ENCODE measurements at places on chromosomes 1 and 21.

DNA sequence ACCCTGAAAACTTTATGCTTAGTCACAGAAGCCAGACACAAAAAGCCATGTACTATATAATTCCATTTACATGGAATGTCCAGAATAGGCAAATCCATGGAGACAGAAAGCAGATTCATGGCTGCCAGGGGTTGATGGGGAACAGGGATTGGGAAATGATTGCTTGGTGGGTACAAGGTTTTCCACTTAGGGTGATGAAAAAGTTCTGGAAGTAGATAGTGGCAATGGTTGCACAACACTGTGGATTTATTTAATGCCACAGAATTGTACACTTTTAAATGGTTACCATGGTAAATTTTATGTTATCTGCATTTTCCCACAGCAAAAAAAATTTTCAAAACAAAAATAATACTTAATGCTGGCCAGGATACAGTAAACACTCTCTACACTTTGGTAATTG, 40.6 kb downstream of the ENAH start:
- no peak for DNase-seq

GRCh38 chr1:147527941-147528936, 13.1 kb upstream of the BCL9 start:
- no peak for DNase-seq

DNA sequence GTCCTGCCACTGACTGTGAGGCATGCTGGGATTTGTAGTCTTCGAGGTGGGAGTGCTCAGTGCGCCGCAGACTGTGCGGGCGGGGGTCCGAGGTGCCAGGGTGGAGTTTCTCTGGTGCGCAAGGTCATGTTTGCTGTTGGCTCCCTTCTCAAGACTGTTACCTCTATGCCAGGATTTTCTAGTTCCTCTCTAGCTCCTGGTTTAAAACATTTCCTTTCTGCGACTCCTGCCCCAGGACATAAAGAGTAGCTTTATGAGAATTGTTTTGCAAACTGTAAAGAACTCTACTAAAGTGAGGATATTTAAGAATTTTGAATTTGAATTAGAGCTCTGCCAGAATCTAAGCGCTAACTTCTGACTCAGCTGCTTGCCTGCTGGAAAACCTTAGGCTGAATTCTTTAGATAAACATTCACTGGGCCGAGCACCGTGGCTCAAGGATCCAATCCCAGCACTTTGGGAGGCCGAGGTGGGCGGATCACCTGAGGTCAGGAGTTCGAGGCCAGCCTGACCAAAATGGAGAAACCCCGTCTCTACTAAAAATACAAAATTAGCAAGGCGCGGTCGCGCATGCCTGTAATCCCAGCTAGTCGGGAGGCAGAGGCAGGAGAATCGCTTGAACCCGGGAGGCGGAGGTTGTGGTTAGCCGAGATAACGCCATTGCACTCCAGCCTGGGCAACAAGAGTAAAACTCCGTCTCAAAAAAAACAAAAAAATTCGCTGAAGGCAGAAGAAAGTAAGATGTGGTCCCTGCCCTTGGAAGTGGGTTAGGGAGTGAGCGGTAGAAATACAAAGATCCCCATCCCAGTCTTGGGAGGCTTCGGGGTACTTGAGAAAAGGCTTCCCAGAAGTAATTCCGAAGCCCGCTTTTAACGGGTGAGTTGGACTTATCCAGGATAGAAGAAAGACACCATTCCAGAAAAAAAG, 992 bp upstream of the USP48 start:
- DNase-seq = no peak

DNA sequence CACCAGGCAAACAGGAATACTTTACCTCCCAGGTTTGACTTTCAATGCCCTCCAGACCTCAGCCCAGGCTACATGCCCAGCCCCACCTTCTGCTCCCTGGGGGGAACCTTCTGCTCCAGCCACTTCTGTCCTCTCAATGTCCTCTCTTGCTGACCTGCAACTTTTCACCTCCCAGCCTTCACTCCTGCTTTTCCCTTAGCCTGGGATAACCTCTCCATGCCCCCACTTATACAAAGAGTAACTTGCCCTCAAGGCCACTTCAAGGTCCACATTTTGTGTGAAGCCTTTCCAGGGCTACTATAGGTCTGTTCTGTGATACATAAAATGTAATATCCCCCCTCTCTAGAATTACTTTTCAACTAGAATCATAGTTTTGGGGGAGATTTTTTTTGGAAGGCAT, 21.7 kb downstream of the SERTAD4 start:
- DNase-seq = no peak

- DNase-seq = no peak
These were observed 40.3 kb downstream of the TAS1R2 start for GRCh38 chr1:18819203-18819602.

DNA sequence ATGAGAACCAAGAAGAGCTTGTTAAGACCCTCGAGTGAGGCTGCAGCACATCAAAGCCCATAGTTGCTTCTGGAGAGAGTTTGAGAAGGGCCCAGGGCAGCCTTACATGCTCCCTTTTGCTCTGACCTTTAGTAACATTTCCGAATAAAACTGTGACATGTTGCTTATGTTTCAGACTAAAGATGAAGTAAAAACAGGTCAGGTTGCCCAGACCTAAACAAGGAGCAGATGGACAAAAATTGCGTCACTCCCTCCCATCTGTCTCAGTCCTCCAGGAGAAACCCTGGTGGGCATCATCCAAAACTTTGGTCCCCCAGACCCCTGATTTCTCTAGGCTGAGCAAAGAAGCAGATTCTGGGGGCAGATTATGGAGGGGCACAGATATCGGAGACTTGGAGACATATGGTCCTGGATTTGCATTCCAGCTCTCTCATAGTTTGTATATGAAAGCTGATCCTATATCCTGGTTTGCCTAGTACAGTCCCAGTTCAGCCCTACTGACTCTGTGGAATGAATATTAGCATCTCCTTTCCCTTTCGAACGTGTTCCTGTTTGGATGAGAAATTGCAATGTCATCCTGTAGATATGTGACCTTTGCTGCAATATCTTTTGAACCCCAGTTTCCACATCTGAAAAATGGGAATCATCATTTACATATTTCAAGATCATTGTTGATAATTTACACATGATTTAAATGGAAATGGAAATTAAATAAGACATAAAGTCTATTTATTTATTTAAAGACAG, 304.9 kb upstream of the USP24 start:
- DNase-seq = no peak

DNA sequence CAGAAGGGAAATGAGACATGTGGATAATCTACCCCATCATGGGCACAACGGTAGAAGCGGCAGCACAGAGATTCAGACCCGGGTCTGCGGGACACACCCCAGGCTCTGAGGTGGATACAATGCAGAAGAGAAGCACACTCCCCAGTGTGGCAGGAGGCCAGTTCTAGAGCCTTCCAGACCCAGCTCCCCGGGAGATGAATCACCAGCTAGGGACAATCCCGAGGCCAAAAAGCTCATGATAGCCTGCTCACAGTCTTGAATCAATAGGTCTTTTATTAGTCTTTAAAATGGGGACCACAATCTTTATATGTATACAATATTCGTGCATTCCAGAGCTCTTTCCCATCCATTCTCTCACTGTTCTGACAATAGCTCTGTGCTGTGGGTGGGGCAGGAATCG, 57.3 kb upstream of the DIRAS3 start:
- no peak for DNase-seq

- no peak for DNase-seq
These were observed 90.5 kb upstream of the TLR5 start for GRCh38 chr1:223233410-223234169.

DNA sequence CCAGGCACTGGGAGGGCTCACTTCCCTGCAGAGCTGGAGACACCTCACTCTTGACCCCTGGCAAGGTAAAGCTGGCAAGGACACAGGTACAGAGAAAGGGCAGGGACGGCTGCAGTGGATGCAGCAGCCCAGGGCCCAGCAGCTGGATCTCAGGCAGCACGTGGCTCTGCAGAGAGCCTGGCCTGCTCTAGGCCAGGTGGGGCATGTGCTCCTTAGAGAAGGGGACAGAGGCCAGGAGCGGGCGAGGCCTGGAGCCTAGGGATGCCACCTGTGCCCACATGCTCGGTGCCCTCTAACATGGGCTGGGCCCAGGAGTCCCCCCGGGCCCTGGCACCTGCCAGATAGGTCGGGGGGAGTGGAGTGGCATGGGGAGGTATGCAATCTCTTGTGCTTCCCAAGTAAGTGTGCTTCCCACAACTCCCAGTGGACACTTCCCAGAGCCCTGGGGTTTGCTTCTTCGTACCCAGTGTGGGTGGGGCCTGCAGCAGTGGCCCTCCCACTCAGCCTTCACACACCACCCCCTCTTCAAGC, 30.0 kb downstream of the WNT3A start:
- no peak for DNase-seq

GRCh38 chr1:50393522-50394120, 29.6 kb downstream of the DMRTA2 start:
- DNase-seq = no peak

DNA sequence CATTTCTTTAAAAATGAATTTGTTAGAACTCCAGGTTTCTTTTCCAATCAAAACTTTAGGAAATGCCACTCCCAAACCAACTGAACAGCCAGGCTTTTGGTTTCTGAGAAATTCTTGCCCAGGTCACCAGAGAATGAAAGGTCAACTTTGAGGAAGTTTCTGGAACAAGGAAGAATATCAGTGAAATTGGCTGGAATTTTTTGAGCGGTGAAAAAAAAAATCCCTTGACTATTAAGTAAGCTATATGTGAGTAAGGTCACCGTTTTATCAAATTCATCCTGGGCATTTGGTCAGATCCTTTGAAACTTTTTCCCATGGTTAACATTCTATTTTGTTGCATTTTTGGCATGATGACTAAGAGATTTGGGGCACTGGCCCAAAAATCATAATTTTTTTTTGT, 469.3 kb downstream of the LTN1 start:
- DNase-seq = no peak

GRCh38 chr1:15246960-15247614, at the start of gene FHAD1:
TSS of gene FHAD1 (plus strand) at chr1:15247223. CDS start at chr1:15251785, 4,562 bp downstream.
- DNase-seq = peak; percentile 54

GRCh38 chr1:228494044-228494353, 6.8 kb downstream of the RNF187 start:
- DNase-seq = no peak

- DNase-seq = no peak
These were observed 402.1 kb downstream of the SETD4 start for GRCh38 chr21:35658242-35658641.

DNA sequence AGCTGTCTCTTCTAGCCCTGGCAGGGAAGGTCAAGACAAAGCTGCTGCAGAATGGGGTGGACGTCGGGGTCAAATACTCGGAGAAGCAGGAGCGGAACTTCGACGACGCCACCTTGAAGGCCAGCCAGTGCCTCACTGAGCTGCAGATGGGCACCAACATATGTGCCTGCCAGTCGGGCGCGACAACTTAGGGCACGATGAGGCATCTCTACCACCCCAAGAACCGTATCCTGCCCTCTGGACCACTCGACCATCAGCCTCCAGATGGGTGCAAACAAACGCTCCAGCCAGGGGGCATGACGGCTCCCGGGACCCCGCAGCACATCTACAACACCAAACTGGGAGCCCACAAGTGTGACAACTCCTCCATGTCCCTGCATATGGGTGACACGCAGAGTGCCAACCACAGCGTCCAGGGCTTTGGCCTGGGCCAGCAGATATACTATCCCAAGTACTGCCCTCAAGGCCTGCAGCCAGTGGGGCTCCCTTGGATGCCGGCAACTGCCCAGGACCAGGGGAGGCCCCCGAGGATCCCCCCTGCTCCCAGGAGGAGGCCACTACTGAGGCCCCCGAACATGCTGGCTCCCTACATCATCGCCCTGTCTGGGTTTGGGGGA, 42.5 kb upstream of the POGK start:
- no peak for DNase-seq

DNA sequence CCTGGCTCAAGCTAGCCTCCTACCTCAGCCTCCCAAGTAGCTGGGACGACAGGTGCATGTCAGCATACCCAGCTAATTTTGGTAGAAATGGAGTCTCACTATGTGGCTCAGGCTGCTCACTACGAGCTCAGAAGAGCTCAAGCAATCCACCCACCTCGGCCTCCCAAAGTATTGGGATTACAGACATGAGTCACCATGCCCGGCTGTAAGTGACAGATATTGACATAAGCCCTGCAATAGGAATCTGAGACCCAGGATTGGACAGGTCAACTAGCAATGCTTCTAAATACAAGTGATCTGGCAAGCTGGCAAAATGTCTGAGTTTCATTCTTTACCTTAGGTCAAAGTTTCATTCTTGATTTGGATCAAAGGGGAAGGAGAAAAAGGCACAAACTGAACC, 40.5 kb upstream of the H6PD start:
- DNase-seq = no peak

DNA sequence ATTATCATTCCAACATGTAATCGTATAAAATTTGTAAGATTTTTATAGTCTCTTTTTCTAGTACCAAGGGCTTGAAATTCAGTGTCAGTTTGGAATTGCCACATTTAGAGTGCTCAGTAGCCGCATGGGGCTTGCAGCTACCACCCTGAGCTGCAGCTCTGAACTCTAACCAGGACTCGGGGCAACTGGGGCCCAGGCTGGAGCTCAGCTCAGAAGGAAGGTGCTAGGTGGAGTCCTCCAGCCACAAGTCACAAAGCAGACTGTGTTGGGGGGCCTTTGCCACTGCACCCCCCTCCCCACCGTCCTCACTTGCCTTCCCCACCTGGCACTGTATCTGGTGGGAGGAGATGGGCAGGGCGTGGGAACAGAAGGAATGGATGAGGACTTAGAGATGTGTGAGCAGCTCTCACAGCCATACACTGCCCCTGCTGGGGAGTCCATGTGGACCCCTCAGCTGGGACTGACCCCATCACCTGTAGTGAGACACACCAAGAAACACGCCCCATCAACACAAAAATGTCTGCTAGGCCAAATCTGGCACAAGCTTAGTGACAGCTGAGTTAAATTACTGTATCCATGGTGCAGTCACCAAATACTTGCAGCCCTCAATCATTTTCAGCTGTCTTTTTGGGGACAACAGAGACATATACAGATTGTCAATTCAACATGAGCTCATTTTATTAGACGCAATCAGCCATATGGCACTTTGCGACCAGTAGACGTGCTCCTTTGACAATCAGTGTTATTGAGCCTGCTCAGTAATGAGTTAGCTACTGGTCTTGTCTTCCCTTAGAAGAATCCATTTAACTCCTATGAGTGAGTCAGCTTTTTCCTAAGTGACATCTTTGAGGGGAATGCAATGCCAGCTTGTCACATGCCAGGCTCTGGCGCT, 241.7 kb upstream of the RAB4A start:
- DNase-seq = no peak

DNA sequence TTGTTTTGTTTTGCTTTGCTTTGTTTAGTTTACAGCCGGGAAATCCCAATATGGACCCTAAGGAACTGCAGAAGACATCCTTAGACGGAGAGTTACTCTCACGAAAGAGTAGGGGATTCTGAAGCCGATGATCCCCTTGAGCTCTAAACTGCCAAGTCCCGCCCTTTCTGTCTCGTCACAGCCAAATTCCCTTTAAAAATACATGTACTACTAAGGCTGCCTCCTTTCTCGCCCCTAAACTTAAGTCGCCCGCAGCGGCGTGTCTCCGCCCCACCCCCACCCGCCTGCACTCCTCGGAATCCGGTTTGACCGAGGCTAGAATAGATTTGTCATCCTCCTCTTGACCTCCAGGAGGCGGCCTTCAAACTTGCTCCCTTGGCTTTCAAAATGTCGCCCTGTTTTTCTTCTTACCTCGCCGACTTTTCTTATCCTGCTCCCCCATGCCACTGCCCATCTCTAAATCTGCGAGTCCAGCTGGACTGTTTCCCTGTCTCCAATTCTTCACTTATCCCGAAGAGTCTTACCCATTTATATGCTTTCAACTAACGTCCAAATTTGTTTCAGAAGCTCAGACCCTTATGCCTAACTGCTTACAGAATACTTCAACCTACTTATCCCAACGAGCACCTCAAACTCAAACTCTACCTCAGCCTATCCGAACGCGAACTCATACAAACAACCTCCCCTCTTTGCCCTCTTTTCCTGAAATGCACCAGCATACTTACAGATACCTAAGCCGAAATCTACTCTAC, 10.9 kb upstream of the BOLA1 start:
- DNase-seq = peak; percentile 67

- DNase-seq = no peak
These were observed 13.5 kb upstream of the CHI3L1 start for GRCh38 chr1:203199816-203200571.

Data from stimulated activated CD4-positive, alpha-beta T cell treated with anti-CD3 and anti-CD28 coated beads, Interleukin-4, amount 100 ng/mL, for 1 hour (primary cell).